ENCODE measurements at places on chromosomes 5 and 9.

DNA sequence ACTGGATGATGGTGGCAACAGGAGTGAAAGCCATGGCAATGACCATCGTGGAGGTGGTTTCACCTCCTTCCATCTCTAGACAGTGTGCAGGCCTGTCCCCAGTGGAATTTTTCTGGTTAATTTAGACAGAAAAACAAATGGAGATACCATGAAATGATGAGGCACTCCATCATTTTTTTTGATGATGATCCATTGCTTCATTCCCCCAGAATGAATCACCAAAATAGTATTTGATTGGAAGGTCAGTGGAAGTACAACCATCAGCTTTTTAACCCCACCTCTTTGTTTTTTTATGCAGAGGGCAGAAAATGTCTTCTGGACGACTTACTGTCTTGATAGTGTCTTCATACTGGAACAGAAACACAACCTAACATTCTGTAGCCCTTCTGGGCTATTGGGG is 42.6 kb upstream of the ADRA1B start:
- peak; percentile 76 for DNase-seq

- DNase-seq, result peak; percentile 74
Measured at GRCh38 chr5:24065779-24066178, 558.4 kb downstream of the PRDM9 start.

- DNase-seq, result peak; percentile 96
Measured at GRCh38 chr5:74575741-74576538, 64.6 kb downstream of the ENC1 start.

DNA sequence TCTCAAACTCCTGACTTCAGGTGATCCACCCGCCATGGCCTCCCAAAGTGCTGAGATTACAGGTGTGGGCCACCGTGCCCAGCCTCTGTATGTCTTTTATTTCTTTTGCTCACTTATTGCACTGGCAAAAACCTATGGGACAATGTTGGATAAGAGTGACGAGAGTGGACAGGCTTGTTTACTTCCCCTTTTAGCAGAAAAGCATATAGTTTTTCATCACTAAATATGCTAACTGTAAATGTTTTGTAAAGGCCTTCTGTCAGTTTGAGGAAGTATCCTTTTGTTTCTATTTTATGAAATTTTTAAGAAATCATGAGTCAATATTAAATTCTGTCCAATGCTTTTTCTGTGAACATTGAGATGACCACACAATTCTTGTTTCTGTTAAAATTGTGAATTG is 103.3 kb downstream of the AUH start:
- no peak for DNase-seq

DNA sequence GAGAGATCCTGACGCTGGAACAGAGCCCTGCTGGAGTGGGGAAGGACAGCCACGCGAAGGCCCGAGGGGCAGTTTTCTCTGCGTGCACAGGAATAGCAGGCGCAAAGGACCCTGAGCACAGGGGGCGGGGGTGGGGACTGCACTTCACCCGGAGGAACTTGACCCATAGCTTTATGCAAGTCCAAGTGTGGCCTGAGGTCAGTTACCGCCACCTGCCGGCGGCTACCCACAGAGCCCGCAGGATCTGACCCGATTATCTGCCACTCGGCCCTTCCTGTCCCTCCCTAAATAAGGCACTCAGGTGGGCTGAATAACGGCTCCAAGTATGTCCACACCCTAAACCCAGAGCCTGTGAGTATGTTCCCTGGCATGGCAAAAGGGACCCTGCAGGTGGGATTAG is 65.4 kb upstream of the FCN1 start:
- no peak for DNase-seq

GRCh38 chr5:95446560-95447221 is 55.5 kb downstream of the FAM81B start:
- peak; percentile 34 for DNase-seq

GRCh38 chr9:113570106-113570505 is 106.6 kb downstream of the RGS3 start:
- no peak for DNase-seq

DNA sequence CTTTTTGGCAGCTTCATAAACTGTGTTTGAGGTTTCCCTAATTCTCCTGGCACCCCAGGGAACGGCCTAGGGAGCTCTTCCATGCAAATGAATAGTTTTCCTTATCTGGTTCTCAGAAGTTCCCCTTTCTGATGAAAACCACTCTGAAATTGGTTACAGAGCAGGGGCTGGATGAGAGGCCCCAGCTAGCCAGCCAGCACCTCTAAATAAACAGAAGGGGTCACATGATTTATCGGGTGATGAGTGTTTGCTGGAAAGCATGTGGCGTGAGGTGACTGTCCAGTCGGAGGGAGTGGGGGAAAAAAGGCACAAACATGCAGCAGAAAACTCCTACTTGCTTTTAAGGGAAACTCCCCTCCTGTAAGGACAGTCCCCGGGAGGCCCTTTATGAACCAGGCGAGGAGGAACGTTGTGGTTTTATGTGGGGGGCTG is 261.2 kb upstream of the ANKRD55 start:
- DNase-seq, result no peak

DNA sequence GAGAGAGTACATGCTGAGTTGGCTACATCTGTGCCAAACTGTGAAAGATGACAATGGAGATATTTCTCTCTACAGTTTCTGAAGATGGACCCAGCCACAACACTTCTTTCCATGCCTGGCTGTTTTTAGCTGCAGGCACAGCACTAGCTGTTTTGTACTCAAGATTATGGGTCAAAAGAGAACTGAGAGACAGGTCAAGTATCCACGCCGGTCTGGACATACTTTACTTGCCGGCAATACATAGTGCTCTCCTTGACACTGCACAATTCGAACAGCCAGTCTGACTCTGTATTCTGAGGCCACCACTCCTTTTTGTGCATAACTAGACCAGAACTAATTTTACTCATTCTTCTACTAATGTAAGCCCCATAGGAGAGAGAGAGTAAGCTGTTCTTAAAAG is 2.6 kb downstream of the PRLR start:
- DNase-seq, result no peak

GRCh38 chr5:58924306-58924705 is 341.4 kb downstream of the RAB3C start:
- DNase-seq, result no peak

DNA sequence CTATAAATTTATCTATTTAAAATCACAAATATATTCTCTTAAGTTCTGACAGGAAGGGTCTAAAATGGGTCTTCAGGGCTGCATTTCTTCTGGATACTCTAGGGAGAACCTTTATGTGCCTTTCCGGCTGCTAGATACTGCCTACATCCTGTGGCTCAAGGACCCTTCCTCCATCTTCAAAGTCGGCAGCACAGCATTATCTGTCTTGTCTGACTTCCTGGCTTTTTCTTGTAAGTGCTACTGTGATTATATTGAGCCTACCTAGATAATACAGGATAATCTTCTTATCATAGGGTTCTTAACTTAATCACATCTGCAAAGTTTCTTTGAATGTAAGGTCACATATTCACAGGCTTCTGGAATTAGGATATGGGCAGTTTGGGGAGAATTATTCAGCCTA is 943.8 kb upstream of the TYRP1 start:
- DNase-seq, result no peak

- DNase-seq, result no peak
Measured at GRCh38 chr5:164332349-164333196, 827.2 kb downstream of the MAT2B start.

DNA sequence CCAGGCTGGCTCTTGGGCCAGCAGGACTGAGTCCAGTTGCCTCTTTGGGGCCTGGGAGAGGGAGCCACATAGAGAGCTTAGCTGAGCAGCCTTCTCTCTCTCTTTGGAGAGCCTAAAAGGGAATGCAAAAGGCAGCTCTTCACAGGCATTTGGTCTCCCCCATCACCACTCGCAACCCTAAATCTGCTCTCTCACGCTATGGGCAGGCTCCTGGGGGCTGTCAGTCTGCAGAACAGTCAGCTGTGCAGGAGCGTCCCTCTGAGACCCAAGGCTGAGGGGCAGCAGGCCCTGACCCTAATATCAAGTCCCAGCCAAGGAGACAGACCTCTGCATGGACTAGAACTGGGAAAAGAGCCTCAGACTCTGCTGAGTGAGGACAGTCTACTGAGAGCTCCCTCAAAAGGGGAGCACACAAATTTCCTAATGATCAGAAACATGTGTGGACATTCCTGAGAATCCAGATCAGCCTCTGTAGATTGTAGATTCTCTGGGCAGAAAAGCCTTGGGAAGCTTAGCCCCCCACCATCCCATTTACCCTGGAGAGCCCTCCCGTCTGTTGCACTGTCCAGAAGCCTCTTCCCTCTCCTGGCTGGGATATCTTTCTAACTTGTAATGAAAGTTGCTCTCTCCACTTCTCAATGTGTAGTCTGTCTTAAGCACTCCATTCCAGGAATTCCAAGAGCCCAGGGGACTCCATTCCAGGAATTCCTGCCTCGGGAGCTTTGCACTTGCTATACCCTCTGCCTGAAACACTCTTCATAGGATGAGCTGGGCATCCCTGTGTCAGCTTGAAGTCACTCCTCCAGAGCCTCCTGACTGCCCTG is 79.4 kb downstream of the FAM114A2 start:
- DNase-seq, result no peak

GRCh38 chr9:127049044-127049443 is 73.4 kb downstream of the ANGPTL2 start:
- peak; percentile 89 for DNase-seq

DNA sequence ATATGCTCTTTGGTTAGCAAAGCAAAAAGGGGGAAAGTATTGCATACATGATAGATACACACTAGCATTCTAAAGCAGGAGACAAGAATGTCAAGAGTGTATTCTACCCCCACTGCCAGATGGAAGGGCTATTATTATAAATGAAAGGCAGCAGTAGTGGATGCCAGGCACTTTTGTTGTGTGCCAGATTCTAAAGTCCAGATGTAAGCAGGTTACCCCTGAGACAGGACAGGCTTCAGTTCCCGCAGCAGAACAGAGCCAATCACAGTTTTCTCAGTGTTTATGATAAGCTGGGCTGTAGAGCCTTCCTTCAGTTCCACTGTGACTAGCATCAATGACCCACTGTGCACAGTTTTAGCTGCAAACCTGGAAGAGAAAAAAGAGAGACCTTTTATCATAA is 226.6 kb upstream of the TBCA start:
- no peak for DNase-seq

- DNase-seq, result no peak
Measured at GRCh38 chr5:35859101-35859661, 2.5 kb downstream of the IL7R start.

- DNase-seq, result no peak
Measured at GRCh38 chr5:125026867-125027731, 280.7 kb upstream of the ZNF608 start.

- DNase-seq, result peak; percentile 74
Measured at GRCh38 chr9:72440992-72441847, 76.2 kb upstream of the ZFAND5 start.
